WTC11 (cell line): ENCODE measurements at places on chromosomes 4 and X.

DNA sequence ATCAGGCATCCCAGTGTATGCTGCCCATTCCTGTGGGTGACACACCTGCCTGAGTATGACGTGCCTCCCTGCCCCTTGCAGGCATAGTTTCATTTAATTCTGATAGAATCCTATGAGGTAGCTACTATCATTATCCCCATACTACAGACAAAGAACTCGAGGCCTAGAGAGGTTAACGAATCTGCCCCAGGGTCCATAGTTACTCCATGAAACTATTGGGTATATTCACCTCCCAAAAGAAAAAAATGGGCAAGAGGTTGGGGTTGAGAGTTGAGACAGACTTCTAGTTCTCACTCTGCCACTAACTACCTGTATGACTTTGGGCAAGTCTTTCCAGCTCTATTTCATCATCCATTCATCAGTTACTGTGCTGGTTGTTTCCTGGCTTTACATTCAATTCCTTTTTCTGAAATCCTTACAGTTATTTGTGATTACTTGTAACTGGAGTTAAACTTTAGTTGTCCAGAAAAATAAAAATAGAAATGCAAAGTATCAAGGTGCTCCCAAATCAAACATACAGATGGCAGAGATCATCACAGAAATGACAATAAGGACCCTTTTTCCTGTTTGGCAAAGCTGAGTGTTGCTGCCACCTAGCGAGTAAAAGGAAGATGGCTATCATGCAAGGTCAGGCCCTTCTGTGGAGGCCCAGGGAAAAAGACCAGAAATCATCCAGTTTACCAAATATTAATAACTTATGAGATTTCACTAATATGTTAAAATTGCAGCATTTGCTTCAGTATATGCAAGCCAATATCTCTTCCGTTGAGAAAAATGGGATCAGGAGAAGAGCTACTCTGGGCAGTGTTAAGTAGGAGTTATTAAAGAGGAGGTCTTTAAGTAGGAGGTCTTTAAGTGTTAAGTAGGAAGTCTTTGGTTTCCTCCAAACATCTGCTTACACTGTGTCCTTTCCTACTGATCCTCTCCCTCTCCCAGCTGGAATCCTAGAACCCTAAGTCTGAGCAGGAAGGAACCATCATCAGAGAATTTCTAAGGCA is 17.1 kb upstream of the MAP7D3 start:
- peak; percentile 18 for DNase-seq

- DNase-seq = no peak
Measured at GRCh38 chr4:5082376-5082775, 31.1 kb downstream of the STK32B start.

GRCh38 chrX:103151799-103152198 is 58.9 kb upstream of the NXF3 start:
- no peak for DNase-seq

DNA sequence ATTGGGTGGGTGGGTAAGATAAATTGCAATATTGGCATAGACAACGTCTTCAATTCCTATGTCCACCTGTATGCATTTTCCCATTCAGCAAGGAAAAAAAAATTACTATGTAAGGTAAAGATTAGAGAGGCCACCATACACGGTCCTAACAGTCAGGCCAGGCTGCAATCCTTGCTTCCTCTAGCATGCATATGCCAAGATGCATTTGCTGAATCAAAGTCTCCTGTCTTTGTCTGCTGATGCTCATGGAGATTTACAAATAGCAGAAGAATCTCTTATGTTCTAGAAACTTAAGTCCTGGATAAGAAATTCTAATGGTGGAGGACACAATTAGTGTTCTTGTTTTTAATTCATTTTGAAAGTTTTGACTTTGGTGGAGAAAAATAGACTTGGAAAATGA is 206.8 kb downstream of the PDGFC start:
- no peak for DNase-seq

GRCh38 chrX:46959985-46960700 is 47.9 kb downstream of the JADE3 start:
- no peak for DNase-seq

DNA sequence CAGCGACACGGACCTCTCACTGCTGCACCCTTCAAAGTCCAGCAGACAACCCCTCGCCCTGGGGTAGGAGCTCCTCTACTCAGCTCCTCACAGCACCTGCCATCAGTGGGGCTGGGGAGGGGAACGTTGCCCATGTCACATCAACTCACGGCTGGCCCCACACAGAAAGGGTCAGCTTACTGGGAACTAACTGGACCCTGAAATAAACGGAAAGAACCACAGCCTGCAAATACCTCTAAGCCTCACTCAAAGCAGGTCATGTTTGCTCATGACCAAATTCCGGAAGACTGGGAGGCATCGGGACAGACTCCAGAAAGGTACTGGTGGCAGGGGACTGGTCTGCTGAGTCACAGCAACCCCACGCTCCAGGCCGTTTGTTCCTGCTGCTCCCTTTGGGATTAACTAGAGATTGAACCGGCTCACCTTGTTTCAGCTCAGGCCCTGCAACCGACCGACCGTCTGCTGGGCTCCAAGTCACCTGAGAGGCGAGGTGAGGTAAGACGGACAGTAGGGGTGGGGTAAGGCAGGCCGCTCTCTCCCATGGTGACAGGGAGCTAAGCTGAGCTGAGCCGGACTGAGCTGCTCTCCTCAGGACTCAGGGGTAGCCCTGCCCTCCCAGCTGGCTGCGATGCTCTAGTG is 5.6 kb downstream of the G6PD start:
- no peak for DNase-seq

- DNase-seq = no peak
Measured at GRCh38 chrX:1860936-1861594, 246.2 kb downstream of the ASMT start.

- DNase-seq = no peak
Measured at GRCh38 chrX:30900227-30900626, 11.2 kb upstream of the TAB3 start.

DNA sequence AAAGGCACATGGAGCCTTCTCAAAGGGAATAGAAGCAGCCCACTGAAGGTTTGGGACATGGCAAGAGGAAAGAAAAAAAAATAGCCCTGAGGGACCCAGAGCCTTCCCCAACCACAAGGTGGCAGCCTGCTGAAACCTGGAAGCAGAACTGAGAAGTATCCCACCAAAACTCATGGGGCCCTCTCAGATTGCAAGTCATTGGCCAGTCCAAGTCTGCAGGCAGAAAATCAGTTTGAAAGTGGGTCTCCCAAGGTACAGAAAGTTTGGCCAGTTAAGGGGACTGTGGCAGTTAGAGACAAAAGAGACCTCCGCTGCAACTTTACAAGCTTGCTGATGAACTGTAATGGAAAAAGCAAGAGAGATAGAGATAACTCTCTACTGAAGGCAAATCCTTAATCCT is 155.8 kb downstream of the ANTXR2 start:
- DNase-seq = peak; percentile 73

DNA sequence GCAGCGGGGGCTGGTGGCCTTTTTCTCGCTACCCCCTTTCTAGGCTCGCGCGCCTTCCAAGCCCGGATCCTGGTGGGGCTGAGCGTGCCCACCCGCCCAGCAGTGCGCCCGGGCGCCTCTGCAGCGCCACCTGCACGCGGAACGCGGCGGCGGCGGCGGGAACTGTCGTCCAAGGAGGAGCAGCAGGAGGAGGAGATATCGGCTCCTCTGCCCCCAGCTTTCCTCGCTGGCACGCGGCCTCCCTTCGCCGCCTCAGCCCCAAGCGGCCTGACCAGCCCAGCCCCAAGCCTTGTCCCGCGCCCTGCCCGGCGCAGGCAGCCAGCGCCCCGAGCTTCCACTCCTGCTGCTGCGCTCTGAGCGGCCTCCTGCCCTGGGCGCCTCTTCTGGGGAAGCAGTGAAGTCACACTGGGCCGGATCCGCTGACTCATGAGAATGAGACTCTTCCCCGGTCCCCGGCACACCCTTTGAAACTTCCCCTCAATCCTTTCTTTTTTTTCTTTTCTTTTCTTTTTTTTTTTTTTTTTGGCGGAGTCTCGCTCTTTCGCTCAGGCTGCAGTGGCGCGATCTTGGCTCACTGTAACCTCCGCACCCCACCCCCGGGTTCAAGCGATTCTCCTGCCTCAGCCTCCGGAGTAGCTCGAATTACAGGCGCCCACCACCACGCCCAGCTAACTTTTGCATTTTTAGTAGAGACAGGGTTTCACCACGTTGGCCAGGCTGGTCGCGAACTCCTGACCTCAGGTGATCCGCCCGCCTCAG is 10.6 kb upstream of the ELF4 start:
- peak; percentile 77 for DNase-seq

- DNase-seq = no peak
Measured at GRCh38 chr4:102404431-102404969, 59.2 kb upstream of the SLC39A8 start.

GRCh38 chrX:33205321-33205720 is 6.0 kb downstream of the DMD start:
- DNase-seq = no peak

- no peak for DNase-seq
Measured at GRCh38 chr4:42655269-42655637, 1.7 kb downstream of the ATP8A1 start.

DNA sequence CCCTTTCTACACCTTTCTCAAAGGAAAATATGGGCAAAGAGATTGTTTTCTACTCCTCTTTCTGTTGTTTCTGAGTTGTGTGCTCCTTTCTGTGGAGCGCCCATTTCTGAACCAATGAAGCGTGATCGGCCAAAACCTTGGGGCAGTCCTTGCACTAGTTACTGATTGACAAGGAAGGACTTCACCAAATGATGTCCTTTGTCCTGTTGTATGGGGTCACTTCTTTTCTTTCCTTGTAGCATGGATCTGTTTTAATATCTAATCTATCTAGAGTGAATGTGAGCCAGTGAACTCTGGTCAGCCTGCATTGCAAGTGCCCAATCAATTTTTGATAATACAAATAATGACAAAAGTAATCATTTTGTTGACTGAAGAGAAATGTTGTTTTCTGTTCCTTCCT is 94.5 kb downstream of the EGF start:
- no peak for DNase-seq

DNA sequence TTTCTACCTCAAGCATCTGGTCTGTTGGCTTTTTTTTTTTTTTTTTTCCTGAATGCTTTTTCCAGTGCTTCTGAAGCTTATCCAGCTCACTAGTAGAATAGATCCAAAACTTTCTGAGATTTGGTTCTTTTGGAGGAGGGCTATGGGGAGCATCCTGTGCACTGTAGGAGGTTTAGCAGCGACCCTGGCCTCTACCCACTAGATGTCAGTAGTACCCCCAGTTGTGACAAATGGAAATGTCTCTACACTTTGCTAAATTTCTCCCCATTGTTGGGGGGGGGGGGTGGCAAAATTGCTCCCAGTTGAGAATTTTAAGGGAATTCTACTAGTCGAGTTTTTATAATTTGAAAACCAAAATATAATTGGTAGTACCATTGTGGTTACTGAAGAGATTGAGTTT is 23.0 kb upstream of the PPA2 start:
- DNase-seq = peak; percentile 14

DNA sequence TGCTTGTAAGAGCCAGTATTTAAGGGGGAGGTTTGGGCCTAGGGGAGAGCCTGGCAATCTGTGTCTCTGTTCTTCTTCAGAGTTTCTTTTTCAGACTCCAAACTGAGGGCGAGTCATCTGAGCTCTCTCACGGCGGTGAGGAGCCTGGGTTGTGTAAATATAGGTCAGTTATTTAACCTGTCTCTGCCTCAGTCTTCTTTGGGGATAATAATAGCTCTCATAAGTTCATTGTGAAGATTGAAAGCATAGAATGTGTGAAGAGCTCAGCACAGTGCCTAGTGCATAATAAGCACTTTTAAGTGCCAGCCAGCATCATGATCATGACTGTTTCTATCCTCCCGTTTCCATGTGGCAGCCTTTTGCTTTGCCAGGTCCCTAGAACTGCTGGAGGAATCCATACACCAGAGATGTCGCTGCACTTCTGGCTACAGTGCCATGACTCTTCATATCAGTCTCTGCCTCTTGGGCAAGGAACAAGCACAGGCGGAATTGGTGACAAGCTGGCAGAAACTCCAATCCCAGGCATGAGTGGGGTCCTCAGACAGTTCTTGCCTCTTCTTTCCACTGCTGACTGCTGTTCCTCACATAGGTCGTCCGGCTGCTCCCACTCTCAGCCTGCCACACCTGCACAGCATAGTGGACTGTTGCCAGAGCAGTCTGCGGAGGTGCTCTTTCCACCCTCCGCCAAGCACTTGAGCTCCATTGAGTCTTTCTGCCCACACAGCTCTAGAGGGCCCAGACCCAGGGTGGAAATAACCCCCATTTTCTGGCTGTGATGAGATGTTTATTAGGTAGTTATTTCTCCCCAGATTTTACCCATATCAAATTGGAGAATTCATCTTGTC is 103.7 kb upstream of the MAML3 start:
- no peak for DNase-seq

DNA sequence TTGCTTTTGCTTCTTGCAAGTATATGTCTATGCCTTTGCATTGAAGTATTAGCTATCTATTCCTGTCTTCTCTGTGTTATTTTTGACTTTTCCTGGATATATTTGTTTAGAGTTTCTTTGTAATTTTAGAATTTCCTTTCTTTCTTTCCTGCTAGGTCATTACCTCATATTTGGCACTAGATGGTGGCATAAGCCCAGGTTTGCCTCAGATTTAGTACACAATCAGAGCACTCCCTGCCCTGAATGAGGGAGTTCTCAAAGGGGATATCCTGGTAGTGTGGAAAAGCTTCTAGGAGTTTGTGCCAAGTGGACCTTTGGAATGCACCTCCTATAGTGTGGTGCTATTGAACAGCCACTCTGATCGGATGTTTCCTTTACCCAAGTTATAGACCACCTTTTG is 181.6 kb downstream of the UGT8 start:
- DNase-seq = no peak

GRCh38 chrX:42752730-42753129 is 25.2 kb downstream of the PPP1R2C start:
- DNase-seq = no peak

- no peak for DNase-seq
Measured at GRCh38 chrX:71225676-71226075, 2.7 kb downstream of the GJB1 start.

GRCh38 chr4:36322921-36323354 is 41.5 kb downstream of the DTHD1 start:
- no peak for DNase-seq

- no peak for DNase-seq
Measured at GRCh38 chrX:67892401-67892800, 348.6 kb downstream of the AR start.

DNA sequence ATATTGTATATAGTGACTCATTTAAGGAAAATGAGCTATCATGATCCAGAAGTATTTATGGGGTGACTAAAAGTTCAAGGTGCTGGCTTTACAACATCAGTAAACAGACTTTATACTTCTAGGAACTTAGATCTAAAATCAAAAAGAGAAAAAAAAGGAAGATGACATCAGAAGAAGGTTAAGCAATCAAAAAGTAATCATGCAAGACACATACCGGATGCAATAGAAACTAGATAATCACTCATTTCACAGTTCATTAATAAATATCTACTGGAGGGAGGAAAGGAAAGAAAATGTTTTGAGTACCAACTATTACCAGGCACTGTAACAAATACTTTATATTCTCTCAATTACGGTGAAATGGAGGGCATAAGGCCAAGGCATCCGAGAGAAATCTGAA is 276.4 kb downstream of the SPRY1 start:
- no peak for DNase-seq
